H1 (cell line): ENCODE measurements at places on chromosomes 6 and 20.

GRCh38 chr6:13730704-13731103 is 19.1 kb upstream of the RANBP9 start:
- DNase-seq, result no peak

GRCh38 chr6:120569714-120570113 is 764.6 kb downstream of the TBC1D32 start:
- no peak for DNase-seq

DNA sequence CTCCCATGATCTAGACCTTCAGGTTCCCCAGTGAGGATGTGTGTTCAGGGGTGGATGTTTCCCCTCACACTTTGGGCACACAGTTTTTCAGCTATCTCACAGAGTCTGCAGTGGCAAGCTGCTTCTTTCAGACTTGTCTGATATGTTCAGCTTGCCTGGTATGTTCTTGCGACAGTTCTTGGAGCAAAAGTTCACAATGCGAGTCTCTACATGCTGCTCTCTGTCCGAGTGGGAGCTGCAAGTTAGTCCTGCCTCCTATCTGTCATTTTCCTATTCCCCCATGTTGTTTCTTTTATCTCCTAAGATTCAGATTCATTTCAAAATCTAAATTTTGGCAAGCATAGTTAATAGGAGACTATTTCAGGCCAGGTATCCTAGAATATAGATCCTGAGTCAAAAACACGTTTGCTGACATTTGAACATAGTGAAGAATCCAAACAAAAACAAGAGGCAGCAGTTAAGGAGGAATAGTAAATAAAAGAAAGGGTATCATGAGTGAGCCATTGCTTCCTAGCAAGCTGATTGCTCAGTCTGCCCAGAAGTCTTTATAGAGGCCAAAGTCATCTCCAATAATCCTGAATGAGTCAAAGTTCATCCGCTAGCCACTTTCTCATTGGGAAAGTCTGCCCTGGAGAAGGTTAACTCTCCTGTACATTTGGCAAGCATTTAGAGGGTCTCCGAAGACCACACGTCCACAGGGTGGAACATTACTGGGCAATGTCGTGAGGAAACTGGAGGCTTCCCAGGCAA is 140.2 kb upstream of the MOCS1 start:
- DNase-seq, result no peak

GRCh38 chr6:80133020-80133419 is 26.5 kb downstream of the BCKDHB start:
- peak; percentile 48 for DNase-seq

GRCh38 chr6:45420909-45421708 is 43.4 kb upstream of the SUPT3H start:
- no peak for DNase-seq

GRCh38 chr20:13443690-13444089 is 195.0 kb downstream of the TASP1 start:
- DNase-seq, result no peak

DNA sequence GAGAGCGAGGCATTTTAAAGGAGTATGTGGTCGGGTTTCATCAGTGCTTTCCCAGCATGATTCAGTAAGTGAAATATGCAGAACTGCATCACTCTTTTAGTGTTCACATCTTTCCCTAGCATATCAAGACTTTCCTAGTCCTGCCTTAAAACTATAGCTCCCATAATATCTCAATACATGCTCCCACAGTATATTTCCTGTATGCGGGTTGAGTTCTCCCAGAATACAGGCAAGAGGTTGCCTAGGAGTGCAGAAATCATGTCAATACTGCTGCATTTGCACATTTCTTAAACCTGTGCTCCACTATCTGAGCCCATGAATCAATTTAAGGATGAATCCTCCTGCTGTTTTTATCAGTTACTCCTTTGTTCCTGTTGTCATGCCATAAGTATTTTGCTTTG is 386.6 kb upstream of the SLC35B3 start:
- DNase-seq, result no peak

DNA sequence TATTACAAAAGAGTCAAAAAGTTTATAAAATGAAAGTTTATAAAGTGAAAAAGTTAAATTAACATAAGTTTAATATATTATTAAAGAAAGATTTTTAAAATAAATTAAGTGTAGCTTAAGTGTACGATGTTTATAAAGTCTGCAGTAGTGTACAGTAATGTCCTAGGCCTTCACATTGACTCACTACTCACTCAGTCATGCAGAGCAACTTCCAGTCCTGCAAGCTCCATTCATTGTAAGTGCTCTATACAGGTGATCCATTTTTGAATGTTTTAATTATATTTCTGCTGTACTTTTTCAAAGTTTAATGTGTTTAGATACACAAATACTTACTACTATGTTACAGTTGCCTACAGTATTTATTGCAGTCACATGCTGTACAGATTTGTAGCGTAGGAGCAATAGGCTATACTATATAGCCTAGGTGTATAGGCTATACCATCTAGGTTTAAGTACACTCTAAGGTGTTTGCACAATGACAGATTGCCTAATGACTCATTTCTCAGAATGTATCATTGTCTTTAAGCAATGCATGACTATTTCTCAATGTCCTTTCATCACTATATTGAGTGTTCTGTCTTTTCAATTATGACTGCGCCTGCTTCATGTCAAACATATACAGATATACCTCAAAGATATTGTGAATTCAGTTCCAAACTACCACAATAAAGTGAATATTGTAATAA is 1110.3 kb upstream of the MAP3K7 start:
- no peak for DNase-seq

- no peak for DNase-seq
Measured at GRCh38 chr20:17961587-17961940, 7.0 kb downstream of the SNX5 start.
